ENCODE measurements at places on chromosomes 11 and 22.

DNA sequence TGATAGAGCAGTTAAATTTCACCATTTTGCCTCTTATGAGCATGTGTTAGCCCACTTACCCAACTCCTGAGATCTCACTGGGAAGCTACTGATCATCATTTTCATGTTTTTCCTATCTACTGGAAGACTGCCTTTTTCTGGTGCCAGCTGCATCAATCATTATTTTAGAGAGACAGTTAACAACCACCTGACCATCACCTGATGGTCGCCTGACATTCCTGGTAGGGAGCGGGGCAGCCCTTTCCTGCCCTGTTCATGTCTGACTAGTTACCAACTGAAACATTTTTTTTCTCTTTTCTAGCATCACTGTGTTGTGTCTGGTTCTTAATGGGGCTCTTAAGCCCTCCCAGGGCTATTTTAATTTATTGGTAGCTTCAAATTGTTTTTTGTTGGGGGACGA lies 20.2 kb upstream of the PATL1 start:
- no peak for DNase-seq

GRCh38 chr11:7421136-7421535 lies 64.2 kb upstream of the OLFML1 start:
- DNase-seq = peak; percentile 32

- no peak for DNase-seq
These were observed 25.2 kb downstream of the RPS6KA4 start for GRCh38 chr11:64384028-64384737.

DNA sequence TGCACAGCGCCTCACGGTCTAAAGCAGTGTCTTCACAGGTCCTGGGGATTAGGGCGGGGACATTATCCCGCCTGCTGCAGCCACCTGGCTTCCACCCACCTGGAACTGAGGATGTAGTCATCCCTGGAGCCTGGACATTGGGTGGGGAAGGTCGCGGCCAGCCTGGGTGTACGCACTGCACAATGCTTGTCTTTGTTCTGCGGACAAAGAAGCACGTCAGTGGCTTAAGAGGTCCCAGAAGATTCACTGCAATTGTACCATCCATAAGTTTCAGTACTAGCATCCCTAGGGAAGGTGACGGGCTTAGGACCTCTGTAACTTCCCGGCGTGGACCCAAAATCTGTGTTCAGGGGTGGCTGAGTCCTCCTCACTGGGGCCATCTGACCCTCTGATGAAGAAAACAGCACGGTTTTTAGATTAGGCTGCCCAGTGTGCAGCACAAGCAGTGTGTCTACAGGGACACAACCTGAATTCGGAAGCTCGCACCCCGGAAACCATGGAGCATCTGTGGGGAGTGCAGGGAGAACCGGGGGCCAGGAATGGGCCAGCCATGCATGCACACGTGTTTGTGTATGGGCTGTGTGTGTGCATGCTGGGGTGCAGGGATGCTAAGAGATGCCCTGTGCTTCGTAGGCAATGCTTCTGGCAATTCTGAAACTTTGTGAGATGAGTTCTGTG lies 342.6 kb upstream of the B3GAT1 start:
- no peak for DNase-seq

DNA sequence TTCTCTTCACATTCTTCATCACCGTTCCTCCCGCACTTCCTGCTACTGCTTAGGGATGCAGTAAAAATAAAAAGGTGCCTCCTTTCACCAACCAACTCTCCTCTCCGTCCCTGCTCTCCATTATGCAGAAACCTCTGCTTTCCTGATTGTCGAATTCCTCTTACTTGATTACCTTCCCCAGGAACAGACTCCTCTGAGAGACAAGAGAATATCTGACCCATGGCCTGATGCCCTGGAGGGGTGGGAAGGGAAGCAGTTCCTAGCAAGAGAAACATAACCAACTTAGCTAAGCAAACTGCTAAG lies 80.9 kb downstream of the TRIM29 start:
- DNase-seq = no peak

GRCh38 chr11:47062736-47063135 lies 113.9 kb downstream of the ARFGAP2 start:
- no peak for DNase-seq

GRCh38 chr11:68913188-68913587 lies 9.5 kb downstream of the IGHMBP2 start:
- no peak for DNase-seq

DNA sequence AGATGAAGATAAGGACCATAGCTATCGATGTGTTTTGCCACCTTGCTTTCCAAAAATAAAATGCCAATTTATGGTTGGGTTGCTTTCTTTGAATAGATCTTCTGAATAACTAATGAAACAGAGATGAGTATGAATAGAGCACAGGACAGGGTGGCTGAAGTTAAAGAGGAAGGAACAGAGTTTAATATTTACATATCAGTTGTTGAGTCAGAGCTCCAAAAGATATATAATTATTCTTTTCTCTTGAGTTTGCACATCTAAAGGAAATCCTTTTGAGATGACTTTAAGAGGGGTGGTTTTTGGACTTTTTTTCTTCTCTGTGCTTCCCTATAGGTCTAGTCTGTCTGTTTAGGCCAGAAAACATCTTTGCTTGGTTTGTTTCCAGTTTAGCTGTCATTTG lies 115.2 kb downstream of the DDX10 start:
- DNase-seq = peak; percentile 27

- no peak for DNase-seq
These were observed 14.5 kb downstream of the USP35 start for GRCh38 chr11:78203184-78203583.

DNA sequence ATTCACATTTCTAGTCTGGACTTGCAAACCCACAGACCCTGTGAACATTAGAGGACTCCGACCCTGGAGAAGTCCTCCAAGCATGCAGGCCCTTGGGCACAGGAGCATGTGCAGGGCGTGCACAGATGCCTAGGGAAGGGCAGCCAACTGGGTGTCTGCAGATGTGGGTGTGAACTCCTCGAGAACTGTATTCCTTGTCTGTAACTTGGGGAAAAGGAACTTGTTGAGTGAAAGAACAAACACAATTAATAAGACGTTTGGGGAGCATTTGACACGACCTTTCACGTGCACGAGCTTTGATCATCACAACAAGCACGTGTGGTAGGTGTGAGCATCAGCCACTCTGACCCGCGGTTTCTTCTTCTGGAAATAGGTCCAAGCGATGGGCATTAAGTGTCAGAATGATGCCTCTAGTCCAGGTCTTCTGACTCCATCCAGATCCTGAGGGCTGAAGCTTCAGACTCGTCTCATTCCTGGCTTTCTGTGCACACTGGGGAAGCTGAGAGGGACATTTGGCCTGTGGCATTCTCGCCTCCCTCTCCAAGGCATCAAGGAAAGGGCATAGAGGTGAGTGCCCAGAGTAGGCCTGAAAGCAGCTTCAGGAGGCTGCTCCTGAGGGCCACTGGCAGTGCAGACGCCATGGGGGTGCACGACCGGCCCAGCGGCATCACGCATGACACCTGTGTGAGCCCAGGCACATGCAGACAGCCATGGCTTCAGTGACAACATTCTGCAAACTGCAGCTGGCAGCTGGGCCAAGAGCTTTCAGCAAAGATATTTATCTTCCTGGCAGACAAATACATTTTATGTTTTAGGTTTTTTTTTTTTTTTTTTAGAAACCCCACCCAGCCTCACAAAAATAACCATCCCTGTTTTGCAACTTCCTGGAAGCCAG lies 32.5 kb downstream of the ALX4 start:
- DNase-seq = no peak

DNA sequence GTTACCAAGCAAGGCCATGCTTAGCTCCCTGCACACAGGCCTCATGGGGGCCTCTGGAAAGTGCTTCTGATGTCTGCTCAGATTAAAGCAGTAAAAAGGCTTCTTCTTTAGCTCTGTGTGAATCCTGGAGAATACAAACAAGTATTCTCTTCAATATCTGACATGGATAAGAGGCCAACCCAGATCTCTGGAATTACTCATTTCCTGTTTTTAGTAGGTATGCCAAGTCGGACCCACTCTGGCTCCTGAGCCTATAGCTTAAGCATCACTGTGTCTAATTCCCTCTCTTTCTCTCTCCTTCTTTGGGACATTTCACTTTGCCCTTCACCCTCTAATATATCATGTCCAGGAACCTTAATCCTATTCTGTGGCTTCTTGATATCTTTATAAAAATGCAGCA lies 529.6 kb upstream of the CCDC90B start:
- no peak for DNase-seq

GRCh38 chr11:8693010-8693551 lies 10.5 kb downstream of the RPL27A start:
- DNase-seq = no peak

DNA sequence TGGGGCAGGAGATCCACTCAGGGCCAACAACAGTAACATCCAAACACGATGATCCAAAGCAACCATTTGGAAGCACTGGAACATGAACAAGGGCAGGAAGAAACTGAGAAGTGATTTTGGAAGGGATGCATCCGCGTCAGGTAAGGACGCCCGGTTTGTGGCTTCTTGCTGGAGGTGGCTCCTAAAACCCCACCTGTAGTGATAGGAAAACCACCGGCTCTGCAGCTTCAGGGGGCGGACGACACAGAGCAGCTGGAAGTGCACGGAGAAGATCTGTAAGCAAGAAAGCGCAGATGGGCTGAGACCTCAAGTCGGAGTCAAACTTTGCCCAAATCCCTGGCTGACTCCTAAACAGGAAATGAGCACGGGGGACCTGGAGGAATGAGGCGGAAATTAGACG lies 1066.1 kb downstream of the BRD1 start:
- no peak for DNase-seq
